ENCODE measurements at places on chromosomes 5 and 9.
A peak's percentile ranks its signal among the peaks of the same experiment; 100 is the strongest.

DNA sequence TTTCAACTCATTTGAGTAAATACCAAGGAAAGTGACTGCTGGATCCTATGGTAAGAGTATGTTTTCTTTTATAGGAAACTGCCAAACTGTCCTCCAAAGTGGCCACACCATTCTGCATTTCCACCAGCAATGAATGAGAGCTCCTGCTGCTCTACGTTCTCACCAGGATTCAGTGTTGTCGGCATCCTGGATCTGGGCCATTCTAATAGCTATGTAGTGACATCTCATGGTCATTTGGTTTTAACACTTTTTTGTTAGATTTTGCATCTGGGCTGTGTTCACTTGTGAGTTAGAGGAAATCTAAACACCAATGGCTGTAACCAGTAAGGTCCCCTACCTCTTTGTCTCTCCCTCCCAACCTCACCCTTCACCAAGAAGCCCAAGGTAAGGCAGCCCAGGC lies 115.9 kb downstream of the ATPSCKMT start:
- DNase-seq = peak; percentile 30

DNA sequence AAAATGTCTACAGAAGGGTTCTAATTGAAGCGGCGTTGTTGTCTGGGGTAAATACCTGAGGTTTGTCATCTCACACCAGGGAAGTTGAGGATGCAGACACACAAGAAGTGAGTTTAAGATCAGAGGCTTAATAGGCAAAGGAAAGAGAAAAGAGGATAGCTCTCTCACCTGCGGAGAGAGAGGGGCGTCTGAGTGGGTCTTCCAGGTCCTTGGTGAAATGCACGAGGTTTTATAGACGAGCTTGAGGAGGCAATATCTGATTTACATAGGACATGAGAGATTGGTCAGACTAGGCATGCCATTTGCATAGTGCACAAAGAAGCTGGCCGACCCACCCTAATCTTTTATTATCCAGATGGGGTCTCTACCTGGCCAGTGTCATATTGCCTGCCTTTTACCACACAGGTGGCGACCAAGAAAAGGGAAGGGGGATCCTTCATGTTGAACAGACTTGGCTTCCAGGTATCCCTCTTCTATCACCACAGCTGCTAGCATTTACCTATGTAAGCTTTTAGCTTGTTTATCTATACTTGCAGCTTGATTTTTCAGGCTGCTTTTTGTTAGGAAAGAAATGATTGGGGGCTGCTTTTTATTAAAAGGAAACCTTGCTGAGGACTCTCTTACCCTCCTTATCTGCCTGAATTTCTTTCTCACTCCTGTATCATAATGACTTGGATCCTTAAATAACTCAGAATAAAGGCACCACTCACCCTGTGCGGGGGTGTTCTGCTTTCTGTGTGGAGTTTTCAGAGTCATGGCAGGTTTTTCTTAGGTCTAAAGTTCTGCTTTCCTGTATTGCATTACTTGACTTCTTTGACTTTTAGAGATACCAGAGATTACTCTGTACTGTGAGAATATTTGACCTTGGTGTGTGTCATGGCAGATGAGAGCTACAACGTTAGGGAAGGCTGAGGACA lies 9.4 kb upstream of the GLT6D1 start:
- DNase-seq = no peak

DNA sequence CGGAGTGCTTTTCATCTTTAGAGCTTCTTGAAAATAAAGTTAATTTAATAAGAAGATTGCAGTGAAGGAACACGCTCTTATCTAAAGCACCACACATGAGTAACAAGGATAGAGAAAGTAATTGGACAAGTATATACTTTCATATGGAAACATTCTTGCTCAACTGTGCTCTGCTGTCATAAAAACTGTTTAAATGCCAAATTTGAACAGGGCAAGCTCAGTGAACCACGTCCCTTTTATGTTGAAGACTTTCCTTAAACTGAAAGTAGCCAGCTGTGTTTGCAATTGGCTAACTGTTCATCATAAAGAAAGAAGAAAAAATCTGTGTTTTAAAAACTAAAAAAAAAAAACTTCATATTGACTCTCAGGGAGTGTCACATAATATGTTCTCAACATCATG lies 1610.7 kb upstream of the C9orf72 start:
- peak; percentile 61 for DNase-seq

GRCh38 chr5:107570181-107570580 lies 100.6 kb downstream of the EFNA5 start:
- no peak for DNase-seq

GRCh38 chr9:98432134-98432533 lies 176.7 kb upstream of the TBC1D2 start:
- DNase-seq = no peak

DNA sequence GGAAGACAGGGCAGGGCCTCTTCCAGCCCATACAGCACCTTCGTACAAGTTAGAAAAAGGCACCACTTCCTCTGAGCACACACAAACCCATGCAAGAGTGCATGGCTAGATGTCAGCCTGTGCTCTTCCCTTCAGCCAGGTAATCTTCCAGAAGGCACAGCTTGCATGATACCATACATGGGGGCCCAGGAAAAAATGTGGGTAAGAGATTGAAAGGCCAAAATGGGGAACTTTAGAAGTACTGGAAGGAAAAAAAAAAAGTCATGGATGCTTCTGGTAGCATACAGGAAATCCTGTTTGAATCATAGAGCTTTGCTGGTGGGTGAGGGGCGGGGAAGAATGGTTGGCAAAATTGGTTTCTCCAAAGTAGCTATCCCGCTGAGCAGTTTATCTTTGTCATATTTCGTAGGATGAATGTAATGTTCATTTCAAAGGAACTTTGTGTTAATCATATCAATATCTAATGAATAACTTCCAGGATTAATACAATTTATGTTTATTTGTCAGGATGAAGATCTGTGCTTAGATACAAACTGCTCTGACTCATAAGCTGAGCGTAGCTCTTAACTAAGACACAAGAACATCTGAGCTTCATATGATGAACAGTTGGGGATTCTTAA lies 78.2 kb upstream of the MAP3K1 start:
- peak; percentile 58 for DNase-seq

DNA sequence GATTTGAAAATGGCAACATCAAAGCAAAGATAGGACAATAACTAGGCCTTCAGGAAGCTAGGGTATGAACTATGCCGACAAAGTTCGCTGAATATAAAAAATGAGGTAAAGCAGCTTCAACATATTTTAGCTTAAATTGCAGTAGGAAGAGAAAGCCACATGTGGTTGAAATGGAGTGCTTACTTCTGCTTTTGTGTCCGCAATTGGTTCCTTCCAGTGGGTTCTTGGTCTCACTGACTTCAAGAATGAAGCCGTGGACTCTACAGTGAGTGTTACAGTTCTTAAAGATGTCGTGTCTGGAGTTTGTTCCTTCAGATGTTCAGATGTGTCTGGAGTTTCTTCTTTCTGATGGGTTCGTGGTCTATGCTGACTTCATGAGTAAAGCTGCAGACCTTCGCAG lies 95.2 kb downstream of the APTX start:
- no peak for DNase-seq

DNA sequence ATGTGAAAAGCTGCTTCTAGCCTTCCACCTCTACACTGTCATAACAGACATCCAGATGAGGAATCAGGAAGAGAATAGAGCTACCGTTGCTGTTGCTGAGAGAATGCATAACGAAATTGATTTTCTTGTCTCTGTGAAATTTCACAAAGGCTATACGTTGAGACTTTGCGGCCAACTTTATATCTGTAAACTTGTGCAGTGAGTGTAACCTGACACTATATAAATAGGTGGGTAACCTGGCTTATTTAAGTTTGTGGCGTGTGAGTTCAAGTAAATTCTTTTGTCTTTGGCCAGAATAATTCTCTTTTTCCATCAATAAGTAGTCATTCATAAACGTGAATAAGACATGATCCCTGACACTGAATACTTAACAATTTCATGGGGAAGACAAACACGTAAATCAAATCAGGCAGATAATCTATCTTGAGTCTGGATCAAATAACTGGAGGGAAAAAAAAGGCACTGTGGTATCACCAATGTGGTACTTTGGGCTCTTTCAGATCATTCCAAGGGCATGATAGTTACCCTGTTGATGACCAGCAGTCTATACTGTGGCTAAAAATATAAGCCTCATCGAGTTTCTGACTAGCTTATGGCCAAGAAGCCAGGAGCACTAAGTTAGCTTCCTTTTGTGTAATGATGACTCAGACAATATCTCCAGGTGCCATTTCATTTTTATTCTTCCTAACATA lies 98.2 kb upstream of the RASA1 start:
- DNase-seq = no peak

- DNase-seq = peak; percentile 96
Observed at GRCh38 chr9:128558431-128559310, 6.3 kb downstream of the SPTAN1 start.

DNA sequence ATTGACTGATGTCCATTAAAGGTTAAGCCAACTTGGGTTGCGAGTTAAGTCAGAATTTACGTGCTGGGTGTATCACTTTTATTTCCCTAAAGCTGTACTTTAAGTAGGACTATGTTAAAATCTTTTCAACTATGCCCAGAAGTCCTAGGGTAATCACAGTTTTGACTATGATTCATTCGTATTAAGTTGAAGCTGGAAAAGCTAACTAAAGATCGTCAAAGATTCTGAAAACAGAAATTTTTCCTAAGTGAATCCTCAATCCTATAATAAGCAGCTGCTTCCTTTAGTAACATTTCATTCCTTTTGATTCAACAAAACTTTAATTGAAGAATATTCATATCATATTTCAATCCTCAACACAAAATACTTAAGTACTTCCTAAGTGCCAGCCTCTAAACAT lies 460.4 kb downstream of the ACTL7B start:
- DNase-seq = peak; percentile 91

DNA sequence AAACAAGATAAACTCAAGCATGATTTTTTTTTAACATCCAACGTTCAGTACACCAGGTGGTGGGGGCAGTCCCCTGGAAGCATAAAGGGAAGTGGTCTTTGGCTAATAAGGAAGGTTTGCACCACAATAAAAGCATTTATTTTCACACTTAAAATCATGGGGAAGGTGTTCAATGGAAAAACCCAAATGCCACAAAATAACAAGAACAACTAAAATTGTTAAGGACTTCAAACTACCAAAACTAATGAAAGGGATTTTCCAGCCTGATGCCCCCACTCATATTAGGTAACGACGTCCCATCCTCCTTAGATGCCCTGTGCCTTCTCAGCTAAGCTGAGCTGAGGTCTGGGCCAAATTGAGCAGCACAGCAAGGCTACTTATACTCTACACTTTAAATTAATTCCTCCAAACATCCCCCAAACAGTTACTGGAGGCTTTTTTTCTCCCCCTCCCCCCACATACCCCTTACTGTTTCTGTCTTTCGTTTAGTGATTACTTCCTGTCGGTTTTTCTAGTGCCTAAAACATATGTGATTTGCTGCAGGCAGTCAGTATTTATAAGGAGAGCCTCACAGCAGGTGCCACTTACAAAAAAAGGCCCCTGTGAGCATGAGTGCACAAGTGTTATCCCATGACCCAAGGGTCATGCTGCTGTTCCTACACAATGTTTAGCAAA lies 259.7 kb upstream of the ZNF608 start:
- no peak for DNase-seq

DNA sequence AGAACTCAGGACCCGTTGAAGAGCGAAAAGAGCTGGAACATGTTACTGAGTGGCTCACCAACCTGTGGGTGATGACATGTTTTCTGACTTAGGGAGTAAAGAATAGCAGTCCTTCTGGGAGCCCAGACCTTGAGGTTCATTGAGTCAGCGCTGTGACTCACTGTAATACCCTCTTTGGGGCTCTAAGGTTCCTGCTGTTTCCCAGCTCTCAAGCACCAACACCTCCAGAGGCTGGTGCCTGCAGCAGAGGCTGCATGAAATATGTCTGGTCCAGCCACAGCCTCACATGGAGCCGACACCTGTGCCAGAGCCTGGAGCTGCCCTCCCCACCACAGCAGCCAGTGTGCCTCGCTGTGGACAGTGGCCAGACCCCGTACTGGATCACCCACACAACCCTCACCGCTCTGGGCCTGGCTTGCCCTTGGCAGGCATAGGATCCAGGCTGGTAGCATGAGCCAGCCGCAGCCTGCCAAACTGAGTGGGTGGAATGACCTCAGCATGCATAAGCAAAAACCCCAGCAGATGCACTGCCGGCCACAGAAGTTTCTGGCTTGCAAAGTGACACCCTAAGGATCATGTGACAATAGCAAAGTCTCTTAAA lies 143.5 kb upstream of the MRPS30 start:
- no peak for DNase-seq

GRCh38 chr5:174425271-174425963 lies 299.0 kb upstream of the MSX2 start:
- no peak for DNase-seq

DNA sequence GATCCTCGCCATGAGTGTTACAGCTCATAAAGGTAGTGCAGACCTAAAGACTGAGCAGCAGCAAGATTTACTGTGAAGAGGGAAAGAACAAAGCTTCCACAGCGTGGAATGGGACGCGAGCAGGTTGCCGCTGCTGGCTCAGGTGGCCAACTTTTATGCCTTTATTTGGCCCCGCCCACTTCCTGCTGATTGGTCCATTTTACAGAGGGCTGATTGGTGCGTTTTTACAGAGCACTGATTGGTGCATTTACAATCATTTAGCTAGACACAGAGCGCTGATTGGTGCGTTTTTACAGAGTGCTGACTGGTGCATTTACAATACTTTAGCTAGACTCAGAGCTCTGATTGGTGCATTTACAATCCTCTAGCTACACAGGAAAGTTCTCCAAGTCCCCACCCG lies 13.9 kb downstream of the PLK2 start:
- no peak for DNase-seq

DNA sequence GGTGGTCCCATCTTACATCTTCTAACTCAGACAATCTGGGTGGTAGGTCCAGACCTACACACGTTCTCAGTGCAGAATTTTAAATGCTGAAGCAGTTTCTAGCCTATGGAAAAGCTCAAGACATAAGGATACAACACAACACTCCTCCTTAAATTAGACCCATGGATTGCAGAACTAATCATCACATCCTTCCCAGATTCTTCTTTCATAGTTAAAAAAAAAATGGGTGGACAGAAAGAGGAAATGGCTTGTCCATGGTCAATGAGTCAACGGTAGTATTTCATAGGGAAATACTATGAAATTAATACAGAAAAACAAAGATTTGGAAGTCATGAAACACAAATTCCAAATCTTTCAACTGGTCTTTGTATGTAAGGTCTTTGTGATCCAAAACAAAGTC lies 106.9 kb downstream of the PAPPA start:
- DNase-seq = no peak

DNA sequence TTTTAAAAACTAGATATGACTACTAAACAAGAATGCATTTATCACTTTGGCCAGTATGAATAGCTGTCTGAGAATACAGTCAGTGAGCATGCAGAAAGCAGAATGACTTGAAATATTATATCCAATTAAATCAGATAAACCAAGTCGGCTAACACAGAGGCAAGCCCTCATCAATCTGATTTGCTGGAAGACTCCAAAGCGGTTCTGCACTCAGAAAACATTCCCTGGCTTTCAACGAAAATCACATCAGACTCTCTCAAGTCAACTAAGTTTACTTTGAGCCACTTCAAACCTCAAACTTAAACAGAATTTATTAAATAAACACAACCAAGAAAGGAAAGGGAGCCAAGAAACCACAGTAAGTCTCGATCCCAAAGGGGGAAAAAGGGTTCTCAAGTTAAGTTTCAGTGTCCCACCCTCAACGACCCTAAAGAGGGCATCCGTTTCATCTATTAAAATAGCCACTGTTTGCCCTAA lies 1.4 kb downstream of the MYO10 start:
- DNase-seq = peak; percentile 33

- DNase-seq = peak; percentile 47
Observed at GRCh38 chr5:161966564-161966963, 101.0 kb upstream of the GABRG2 start.
